NCI-H1930 (cell line): ENCODE measurements at places on chromosomes 2 and 18.

- DNase-seq: no peak
Observed at GRCh38 chr2:133586978-133587377, 18.7 kb upstream of the NCKAP5 start.

- no peak for DNase-seq
Observed at GRCh38 chr18:79940814-79941472, 10.5 kb downstream of the SLC66A2 start.

GRCh38 chr2:39938035-39938835, 159.2 kb upstream of the THUMPD2 start:
- no peak for DNase-seq

GRCh38 chr2:32760628-32761027, 132.8 kb downstream of the TTC27 start:
- no peak for DNase-seq

DNA sequence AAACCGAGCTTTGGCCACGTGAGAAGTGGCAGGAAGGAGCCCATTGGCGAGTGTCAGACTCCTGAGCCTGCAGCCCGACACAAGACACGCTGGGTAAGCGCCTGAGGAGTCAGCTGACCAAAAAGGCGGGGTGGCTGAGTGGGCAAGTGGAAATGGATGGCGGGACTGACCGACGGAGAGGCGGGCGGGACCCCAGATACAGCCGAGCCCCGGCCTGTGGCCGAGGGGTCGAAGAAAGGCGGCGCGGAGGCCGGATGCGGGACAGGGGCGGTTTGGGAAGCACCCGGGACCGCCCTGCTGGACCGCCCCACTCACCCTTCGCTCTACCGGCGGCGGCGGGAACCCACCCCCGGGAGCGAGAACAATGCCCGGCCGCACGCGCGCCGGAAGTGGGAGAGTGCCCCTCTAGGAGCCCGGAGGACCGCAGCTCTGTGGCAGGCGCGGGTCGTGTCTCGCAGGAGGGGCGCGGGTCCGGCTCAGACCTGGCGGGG, 22.8 kb downstream of the ZSCAN30 start:
- peak; percentile 80 for DNase-seq

GRCh38 chr2:150120326-150120955, 367.0 kb downstream of the RND3 start:
- DNase-seq: no peak

- DNase-seq: no peak
Observed at GRCh38 chr2:217875138-217875537, 127.7 kb downstream of the TNS1 start.

- peak; percentile 17 for DNase-seq
Observed at GRCh38 chr2:165239230-165239629, at the start of gene SCN2A. Gene SCN2A, plus strand, starts transcription at chr2:165239414. Its CDS starts 56,410 bp downstream, at chr2:165295824.

DNA sequence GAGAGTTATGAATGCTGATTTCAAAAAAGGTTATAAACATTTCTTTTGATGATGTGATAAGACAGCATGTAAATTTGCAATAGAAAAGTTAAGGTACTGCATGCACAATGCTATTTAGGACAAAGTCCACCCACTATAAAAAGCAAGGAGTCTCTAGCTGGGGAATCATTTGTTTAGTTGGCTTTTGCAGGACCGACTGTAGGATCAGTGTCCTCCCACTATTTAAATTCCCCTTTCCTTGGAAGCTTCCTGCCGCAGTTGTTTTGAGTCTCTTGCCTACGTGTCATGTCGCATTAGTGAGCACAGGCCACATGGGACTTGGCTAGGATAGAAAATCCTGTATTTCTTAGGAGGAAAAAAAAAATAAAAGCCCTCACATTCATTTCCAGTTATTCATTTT, 13.1 kb downstream of the QPCT start:
- no peak for DNase-seq

- DNase-seq: no peak
Observed at GRCh38 chr18:45063246-45064038, 382.8 kb downstream of the SETBP1 start.

DNA sequence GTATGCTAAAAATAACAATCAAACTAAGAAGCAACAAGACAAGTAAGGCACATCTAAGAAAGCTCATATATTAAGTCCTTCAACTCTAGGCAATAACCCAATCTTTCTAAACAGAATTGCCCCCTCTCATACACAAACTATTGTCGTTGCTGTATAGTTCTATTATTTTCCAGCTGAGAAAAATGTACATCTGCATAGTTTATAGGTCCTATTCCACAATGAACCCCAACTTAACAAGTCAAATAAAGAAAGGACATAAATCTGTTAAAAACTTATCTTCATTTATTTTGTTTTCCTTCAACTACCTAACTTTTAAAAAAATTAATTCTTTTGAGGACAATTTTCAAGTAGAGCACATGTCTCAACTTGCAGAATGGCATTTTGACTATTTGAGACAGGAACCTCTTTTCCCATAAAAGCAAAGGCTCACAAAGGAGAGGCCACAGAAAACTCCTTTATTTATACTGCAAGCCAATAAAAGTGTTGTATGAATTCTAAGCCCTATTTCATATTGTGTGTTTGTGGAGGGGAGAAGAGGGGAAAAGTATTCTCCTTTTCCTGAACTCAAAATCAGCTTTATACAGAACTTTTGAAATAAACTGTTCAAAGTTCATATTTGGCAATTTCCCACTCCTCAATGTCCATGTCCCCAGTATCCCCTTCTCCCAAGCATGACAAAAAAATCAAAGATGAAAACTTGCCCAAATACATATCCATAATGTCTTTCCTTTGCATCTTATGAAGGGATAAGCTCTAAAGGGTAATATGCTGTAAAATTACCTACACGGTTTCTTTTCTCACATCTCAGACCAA, 37.4 kb downstream of the RTN4 start:
- DNase-seq: no peak

GRCh38 chr2:127508023-127508630, 18.2 kb downstream of the IWS1 start:
- no peak for DNase-seq

DNA sequence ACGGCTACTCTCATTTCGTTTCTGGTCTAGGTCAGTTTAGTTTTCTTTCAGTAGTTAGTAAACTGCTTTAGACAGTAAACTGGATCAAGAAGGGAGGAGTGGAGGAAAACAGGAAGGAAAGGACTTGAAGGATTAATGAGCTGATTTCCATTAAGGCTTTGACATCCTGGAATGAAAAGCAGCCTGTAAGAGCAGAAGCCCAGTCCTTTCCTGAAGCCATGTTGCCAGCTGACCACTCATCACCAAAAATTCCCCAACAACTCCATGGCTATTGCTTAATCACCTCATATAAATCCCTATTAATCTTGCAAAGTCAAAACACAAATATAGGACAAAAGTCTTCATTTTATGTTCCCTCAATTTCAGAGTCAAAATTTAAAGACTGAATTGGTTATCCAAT, 113.7 kb upstream of the ZFP36L2 start:
- no peak for DNase-seq

DNA sequence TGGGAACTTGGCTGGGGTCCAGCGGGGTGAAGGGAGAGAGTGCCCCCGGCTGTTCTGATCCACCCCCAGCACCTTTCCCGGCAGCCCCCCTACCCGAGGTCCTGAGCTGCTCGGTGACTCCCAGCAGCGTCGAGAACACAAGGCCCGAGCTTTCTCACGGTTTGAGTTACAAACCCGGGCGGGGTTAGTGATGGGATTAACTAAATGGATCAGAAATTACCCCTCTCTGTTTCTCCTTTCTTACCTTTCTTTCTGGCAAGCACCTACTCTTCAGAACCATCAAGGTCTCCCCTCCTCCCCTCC, 139.4 kb upstream of the GPC1 start:
- DNase-seq: no peak

DNA sequence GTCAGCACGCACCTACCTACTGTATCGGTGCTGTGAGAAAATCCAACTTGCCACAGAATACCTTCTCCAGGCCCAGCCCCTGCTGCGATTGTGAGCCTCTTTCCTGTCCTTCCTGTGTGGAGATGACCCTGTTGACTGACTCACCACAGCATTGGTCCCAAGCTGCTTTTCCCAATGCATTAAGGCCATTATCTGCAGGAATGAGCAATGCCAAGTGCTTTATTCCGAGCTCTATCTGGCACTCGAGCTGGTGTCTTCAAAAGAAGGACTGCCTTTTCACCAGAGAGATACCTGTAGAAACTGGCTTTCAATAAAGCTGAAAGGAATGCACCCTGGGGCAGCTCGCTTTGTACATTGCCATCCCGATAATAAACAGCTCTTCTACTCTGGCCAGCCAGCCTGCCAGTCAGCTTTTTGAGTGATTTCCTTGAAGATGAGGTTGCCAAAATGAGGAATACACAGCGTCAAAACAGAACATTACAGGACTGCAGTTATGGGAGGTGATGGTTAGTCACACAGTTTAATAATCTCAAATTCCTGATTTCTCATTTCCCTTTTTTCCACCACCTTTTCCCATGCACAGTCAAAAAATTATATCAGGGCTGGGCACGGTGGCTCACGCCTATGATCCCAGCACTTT, 8.3 kb upstream of the RNF103 start:
- DNase-seq: no peak

DNA sequence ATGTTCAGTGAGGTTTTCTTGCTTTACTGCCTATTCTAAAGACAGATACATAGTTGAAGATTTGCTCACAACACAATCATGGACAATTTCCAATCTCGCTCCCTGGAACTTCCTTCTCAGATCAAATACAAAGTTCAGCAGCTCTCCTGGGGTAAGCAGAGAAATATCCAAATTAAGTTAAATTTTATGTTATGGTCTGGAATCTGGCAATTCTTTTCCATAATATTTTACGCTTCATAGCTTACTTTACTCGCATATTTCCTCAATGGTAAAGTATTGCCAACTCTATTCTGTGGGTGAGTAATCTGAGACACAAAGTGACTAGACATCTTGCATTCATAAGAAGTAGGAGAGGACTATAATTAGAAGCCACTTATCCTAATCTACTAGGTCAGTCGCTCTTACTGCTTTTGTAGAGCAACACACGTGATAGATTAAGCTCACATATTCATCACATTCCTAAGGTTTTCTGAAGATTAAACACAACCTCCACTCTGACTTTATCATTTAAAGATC, 529.4 kb downstream of the CCDC85A start:
- DNase-seq: no peak

DNA sequence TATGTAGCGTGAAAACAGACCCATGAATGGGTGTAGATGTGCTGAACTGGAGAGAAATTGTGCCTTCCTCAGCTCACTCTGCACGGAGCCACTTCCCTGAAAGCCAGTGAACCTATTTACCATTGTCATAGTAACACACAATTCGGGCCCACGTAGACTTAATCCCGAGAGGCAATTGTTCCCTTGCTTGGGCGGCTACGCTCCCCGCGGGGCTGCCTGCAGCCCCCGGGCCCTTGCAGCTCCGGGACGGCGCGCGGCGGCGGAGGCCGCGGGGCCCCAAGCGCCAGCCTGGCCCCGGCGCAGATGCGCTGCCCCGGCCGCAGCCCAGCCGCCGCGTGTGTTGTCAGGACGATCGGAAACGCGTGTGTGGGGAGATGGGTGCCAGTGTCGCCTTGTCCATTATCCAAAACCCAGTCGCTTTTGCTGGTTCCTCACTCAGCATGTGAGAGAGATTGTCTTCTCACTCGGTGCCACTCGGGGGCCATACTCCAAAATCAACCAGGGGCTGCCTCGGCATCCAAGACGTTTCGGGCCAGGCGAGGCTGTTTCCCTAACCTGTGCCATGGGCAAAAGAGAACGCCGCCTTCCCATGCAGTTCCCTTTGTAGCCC, 17.9 kb upstream of the LRRTM1 start:
- DNase-seq: no peak

DNA sequence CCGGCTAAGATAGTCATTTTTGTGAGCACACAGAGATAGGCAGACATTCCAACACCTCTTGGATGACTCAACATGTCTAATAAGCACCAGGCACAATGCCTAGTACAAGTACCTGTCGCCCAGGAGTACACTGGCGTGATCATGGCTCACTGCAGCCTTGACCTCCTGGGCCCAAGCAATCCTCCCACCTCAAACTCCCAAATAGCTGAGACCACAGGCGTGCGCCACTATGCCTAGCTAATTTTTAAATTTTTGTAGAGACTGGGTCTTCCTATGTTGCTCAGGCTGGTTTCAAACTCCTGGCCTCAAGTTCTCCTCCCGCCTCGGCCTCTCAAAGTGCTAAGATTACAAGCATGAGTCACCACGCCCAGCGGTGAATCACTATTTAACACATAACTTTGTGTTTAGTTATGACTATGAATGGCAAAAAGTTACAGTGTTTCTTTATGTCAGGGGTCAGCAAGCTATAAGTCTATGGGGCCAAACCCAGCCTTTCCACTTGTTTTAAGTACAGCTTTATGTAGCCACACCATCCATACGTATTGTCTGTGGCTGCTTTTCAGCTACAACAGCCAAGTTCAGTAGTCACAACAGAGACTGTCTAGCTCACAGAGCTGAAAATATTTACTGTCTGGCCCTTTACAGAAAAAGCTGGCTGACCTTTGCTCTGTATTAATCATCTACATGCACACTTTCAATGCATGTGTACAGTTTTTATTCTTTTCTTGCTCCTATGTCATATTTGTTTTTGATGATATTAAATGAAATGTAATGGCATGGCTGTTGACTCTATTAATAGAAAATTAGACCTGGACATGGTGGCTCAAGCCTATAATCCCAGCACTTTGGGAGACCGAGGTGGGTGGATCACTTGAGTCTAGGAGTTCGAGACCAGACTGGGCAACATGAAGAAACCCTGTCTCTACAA, 18.7 kb downstream of the ORC2 start:
- DNase-seq: no peak

DNA sequence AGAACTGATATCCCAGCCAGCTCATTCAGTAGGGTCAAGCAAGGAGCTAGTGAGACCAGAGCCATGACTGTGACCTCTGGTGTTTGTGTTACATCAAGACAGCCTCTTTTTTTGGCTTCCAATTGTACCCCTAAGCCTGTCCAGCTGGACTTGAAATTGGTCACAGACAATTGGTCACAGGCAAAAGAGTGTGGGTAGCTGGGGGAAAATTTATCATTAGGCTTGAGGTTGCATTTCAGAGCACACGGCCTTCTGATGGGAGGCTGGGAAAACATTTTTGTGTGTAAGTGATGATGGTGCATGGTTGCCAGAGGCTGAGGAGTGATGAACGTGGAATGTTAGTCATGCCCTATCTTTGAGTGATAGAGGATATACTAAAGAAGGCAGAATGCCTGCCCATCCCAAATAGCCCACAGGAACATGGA, 285.1 kb upstream of the SLC14A2 start:
- DNase-seq: no peak

GRCh38 chr2:74138600-74139323, 8.9 kb downstream of the BOLA3 start:
- no peak for DNase-seq
